ENCODE measurements at places on chromosomes 7 and 10. TPM values are rescaled to one million over a fixed set of nuclear protein-coding genes. Genes with fewer than 3 reads are reported as not detected.

The FRAT1 gene
- total RNA-seq: 5.2 TPM

The IKZF1 gene
- 8.7 TPM for total RNA-seq

The NPC1L1 gene
- 0.33 TPM for total RNA-seq

The CALHM1 gene
- total RNA-seq: not detected

The MNX1 gene
- not detected for total RNA-seq

The ZNF736 gene
- total RNA-seq: 7.5 TPM

All from sigmoid colon (tissue), 7 donors.